ENCODE measurements at places on chromosomes 7 and 10.

- no peak for DNase-seq
These were observed 319.1 kb upstream of the TMEM229A start for GRCh38 chr7:124351950-124352349.

DNA sequence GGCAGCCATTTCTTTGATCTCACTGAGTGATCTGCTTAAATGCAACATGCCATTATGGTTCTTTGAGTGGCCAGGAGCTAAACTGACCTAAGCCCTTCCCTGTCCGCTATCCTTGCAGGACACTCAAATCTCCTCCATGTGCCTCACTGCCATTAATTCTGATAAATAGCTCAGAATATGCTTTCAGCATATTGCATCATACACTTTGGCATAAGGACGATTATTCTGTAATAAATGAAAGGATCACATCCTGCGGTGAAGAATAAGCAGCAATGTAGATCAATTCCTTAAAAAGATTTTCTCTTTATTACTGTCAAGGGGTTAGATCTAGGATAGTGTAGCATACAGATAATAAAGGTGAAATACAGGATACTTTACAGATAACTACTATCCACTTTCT is 231.8 kb upstream of the CTBP2 start:
- no peak for DNase-seq

GRCh38 chr7:98352621-98353020 is 48.3 kb downstream of the BAIAP2L1 start:
- DNase-seq = no peak

GRCh38 chr10:124537166-124537725 is 75.6 kb downstream of the LHPP start:
- DNase-seq = no peak

DNA sequence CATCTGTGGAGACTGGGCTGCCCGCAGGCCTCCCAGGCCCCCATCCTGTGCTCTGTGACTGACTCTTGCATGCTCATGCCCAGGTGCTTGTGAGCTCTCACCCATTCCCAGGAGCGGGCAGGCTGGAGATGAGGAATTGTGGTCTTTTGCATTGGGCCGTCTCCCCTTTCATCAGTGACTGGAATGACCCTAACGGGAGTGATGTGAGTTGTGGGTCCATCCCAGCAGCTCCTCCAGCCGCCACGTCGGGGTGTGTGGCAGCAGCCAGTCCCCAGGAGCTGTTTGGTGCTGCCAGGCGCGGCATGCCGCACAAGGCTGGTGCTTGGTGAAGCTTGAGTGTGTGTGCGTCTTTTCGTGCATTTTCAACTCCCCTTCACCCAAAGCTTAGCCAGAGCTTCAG is 164.2 kb downstream of the ACTR3B start:
- DNase-seq = no peak

- DNase-seq = no peak
These were observed 207.1 kb upstream of the ADCY1 start for GRCh38 chr7:45367026-45367425.

- no peak for DNase-seq
These were observed 238.5 kb upstream of the PITRM1 start for GRCh38 chr10:3411044-3411443.

DNA sequence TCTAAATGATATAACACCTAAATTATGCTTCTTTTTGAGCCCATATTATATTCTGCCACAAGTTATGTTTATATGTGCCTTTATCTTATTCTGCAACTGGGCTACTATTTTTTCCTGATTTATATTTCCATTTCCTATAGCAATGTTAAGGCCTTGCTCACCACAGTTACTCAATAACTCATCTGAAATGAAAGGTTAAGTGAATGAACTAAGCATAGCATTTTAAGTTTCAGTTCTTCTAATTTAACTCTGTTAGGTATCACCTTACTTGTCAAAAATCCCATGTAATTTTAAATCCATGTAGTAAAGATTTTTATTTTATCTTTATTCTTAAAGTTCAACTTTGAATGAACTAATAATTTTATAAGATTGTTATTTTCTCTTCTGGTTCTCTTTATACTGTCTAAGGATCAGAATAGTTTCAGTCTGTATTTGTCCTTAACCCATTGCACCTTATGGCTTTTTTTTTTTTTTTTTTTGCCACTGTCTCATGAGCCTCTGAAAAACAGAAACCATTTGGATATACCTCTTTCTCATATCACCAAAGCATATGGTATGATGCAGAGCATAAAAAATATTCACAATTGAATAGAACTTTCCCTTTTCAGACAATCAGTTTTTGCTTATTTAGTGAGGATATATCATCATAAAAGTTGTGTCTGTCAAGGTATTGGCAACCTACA is 301.8 kb upstream of the ZWINT start:
- no peak for DNase-seq

DNA sequence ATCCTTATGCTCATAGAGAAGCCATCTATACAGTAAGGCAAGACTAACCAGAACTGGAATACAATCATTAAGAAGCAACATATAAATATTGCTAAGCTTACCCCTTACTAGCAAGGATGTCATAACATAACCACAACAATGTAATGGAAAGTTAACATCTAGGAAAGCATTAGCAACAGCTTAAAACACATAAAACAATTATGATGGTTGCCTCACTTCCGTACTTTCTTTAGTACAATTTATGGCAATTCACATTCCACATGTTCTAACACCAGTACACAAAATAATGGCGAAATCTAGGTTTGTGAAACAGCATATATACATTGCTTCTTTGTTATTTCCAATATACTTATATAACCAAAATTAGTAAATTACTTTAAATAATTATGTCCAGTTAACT is 195.0 kb downstream of the AHR start:
- no peak for DNase-seq

DNA sequence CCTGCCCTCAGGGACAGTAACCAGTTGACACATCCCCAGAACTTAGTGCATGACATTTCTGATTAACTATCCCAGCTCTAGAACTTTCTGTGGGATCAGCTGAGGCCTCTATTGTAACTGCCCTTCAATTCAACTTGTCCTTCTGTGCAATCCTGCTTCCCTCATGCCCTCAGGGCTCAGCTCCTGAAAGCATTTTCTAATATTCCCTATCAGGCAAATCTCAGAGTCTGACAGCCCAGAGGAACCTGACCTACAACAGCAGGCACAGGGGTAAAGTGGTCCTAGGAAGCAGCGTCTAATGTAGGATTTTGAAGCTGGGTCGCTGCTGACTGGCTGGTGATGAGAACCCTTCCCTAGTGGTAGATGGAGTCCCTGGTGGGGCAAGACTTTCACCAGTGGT is 13.6 kb upstream of the STN1 start:
- DNase-seq = no peak

GRCh38 chr7:136677471-136678365 is 190.7 kb upstream of the CHRM2 start:
- no peak for DNase-seq

DNA sequence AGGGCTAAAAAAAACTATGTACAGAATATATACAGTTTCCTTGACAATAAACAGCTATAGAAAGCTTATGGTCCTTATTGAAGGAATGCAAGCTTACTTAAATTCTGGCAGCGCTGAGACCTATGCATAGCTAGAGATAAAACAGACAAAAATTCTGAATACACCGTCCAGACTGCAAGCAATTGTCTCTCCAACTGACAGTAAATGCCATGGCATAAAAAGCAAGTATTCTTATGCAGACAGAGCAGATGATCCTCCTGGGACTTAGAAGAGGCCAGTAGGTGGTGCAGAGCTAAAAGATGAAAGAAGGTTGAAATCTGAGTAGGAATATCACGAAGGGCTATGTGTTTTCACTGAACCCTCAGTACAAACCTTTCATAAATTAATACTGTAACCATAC is 157.0 kb upstream of the CACNA2D1 start:
- no peak for DNase-seq

DNA sequence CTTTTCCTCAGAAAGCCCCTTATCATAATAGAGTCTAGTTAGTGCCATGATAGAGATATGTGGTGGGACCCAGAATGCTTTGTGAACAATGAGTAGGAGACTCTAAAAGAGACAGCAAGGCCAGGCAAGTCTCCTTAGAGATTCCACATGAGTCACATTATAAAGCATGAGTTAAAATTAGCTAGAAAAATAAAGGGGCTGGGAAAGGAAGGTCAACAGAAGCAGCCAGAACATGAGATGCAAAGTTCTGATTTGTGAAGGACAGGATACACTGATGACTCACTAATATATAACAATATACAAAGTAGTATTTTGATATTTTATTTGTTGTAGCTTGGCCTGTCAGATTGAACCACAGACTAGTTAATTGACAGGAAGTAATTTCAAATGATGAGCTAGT is 25.3 kb upstream of the SNX13 start:
- DNase-seq = no peak

DNA sequence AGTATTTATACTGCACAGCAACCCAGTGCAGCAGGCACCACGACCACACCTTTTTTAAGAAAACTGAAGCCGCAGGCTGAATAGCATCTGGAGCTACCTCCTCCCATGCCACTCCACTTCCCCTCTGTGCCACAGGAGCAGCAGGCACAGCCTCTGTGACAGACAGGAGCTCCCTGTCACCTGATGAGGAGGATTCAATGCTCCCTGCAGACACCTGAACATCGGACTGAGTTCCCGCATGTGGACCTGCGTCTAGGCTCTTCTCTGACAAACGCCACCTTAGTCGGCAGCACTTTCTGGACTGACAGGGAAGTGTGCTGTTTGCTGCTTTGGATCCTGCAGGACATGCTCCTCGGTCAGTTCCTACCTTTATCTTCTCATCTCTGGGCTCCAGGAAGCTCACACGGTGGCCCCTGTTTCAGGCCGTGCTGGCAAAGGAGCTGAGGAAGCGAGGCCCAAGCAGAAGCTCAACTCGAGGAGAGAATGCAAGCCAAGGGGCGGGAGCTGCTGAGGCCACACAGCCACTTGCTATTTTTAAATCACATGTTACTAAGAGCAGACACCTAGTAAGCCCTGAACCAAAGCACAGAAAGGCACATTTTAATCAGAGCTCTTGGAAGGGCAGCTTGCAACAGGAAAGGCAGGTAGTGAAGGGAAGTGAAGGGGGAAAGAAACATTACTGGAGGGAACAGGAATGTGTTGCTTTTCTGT is 56.6 kb downstream of the VOPP1 start:
- DNase-seq = no peak

GRCh38 chr10:77504873-77505257 is 132.7 kb downstream of the KCNMA1 start:
- no peak for DNase-seq

DNA sequence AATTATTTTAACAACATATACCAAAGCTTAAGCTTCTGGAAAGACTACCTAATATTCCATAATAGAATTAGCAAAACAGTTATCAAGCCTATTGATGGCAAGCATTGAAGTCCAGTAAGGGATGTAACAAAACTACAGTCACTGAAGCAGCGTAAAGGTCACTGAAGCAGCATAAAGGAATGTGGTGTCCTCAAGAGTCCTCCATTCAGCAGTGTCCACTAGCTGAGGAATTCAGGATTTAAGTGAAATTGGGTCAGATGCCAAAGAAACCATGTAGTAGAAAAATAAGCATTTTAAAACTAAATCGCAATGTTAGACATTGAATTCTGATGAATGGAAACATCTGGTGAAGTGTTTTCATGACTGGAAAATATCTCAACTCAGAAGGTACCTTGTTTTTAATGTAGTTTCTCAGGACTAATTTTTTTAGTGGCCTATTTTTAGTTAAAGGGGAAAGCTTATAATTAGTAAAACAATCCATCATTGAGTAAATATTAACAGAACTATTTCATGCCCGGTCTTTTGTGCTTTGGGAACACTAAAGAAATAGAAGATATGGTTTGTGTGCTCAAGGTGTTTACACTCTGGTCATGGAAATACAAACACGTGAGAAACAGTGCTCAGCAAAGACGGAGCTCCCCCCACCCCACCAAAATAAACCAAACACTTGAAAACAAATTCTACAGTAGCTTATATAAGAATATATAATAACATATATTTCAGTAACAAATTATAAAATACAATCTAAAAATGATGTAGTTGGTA is 121.4 kb downstream of the CDK14 start:
- DNase-seq = no peak

DNA sequence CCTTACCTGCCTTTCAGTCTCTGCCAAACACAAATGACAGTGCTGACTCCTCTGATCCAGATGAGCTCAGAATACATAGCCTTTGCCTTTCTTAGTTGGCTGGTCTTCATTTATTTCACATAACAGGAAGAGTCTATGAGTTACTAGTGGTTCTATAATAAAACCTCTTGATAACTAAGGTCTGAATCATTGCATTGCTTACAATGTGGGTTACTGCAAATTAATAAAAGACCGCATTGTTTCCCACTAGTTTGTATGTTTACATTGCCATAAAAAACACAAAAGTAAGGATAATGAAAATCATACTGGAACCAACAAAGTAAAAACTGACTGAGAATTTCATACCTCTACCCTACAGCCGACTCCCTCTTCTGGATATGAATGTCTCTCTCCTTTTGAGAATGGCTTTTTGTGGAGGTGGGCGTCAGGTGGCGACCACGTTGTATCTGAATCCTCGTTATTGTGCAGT is 62.0 kb upstream of the AKR1E2 start:
- no peak for DNase-seq

- no peak for DNase-seq
These were observed 16.0 kb downstream of the SEMA3C start for GRCh38 chr7:80902716-80903308.

DNA sequence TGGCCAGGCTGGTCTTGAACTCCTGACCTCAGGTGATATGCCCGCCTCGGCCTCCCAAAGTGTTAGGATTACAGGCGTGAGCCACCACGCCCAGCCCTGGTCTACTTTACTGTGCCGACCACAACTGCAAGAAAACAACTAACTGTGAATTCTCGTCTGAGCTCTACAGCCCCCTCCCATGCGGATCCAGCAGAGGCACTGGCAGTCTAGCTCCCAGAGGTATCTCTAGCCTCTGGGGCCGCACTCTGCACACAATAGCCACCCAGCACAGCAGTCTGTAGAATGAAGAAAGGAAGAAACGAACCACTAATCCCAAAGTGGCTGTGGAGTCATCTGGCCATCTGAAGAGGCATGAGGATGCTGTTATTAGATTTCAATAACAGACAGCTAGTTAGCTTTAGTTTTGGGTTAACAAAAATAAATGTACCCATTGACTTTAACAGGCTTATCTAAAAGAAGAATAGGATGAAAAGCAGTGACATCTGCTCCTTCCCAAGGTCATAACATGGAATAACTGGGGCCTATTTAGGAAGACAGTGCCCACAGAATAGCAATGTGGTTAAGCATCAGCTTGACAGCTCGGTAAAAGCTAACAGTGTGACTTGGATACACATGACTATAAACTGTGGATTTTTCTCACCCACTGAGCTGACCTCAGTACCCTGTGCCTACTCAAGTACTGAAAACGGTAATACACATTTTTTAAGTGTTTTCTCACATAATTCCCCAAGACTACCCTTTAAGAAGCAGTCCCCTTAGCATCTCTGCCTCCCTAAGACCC is 131.9 kb downstream of the TNS3 start:
- DNase-seq = no peak

DNA sequence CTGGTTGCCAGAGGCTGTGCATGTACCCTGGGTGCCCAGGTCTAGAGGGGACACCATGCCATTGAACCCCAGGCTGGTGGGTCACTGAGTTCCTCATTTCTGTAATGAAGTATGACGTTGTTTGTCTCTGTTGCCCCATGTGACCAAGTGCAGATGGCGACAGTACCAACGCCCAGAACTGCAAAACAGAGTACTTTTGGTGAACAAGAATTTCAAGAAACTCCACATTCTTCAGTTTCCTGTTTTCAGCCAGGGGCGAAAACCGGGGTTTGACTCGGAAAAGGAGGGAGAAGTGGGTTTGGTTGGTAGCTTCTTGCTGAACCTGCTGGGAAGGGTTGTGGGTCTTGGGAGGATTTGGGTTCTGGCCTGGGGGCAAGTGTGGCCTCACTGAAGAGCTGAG is 18.2 kb downstream of the CYP17A1 start:
- no peak for DNase-seq
